ENCODE measurements at places on chromosomes 5 and 9.

DNA sequence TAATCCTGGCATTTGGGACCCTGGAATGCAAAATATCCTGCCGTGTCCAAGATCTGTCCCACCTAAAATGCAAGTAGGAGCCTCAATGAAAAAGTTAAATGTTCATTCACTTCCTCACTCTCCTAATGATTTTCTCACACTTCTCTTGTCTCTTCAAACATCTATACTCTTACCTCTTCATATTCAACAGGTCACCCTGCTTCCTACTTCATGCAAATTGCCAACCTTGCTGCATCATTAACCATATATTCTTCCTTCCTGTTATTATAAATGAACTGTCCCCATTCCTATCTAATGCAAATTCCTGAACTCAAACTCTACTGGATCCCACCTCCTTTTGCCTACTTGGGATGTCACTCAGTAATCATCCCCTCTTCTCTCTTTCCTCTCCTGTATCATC, 74.4 kb downstream of the STRBP start:
- no peak for DNase-seq

DNA sequence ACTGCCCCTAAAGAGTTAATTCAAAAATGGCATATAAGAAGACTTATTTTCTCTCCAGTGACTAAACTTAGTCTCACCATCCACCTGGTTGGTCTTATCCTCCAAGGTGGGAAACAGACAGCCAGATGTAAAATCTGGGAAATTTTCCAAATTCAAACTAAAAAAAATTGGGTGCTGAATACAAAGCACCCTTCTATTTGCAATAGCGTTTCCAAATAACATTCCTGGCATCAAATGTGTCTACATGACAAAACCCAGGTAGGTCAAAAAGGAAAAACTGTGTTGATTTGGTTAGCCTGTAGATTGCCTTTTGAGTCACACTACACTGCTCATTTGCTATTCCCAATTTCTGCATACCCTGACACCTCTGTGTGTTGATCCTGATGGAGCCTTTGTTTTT, 252.2 kb downstream of the NR2F1-AS1 start:
- DNase-seq, result no peak

DNA sequence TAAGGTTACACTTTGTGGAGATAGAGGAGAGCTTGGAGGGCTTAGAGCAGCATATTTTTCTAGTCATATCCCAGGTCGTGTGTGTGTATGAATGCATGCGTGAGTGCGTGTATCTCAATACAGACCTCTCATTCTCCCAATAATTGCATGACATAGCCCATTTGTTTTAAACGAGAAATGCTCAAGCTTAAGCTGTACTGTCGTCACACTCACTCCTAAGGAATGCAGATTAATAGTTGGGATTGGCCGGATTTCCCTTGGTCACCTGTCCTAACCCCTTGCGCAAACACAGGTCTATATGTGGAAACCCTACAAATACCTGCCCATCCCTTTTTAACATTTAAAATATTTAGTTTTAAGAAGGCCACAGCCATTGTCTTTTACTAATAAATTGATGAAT, 165.8 kb downstream of the SEMA5A start:
- no peak for DNase-seq

GRCh38 chr9:23232831-23233230, 593.2 kb downstream of the ELAVL2 start:
- no peak for DNase-seq

DNA sequence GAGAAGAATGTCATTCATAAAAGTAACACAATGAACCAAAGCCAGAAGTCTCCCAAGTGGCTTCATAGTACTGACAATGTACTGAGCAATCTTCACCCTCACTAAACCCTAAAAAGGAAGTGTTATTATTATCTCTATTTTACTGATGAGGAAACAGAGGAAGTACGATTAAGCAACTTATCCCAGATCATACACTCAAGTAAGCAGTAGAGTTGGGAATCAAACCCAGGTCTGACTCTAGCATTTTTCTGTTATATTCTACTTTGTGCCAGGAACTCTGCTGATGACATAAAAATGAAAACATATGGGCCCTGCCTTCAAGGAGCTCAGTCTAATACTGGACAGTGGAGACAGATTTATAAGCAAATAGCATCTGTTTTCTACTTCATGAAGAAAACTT, 109.2 kb downstream of the RAPGEF6 start:
- DNase-seq, result no peak

DNA sequence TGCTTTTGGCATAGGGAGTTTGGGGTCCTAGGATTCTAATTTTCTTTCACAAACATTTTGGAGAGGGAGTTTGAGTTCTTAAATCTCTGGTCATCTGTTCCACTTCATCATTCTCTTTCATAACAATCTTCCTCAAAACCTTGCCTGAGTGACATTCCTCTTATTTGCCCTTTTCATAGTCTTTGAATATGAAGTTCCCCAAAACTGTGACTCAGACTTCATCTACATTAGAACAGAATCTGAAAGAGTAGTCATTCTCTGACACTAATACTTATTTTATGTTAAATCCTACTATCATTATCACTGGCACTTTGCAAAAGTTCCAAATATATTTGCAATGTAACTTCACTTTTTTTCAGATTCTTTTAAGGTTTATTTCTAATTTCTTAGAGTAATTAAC, 163.8 kb downstream of the CDH10 start:
- DNase-seq, result no peak

DNA sequence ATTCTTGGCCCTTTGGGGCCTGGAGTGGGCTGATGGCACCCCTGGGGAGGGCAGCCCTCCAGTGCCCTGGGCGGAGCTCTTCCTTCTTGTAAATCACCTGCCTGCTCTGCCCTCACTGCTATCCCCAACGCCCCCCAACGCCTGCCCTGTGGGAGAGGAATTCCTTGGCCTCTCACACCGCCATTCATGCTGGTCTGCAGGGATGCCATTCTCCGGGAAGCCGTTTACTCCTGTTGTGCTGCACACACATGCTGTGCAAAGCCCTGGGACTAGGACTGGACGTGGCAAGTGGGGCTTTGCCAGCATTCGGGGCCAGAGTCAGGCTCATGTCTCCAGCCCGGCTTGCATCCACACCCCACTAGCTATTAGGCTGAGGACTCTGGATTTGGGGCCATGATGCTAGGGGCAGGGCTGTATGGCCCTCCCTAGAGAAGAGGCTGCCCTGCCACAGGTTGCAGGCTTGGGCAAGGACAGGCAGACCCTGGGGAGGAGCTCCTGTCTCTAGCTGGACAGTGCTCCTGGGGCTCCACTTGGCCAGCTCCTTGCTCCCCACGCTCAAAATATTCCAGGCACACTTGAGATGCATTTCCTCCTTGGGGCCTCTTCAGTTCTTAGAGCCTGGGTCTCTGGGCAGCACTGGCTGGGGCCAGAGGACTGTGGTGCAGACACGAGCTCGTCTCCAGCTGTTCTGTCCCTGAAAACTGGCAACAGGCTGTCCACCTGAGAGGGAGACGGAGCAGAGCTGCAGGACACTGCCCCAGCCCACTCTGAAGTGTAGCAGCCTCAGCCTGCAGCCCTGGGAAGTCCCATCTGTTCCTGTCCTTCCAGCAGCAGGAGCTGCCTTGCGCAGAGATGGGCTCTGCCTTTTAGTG, 226.9 kb downstream of the CACNA1B start:
- no peak for DNase-seq

GRCh38 chr5:54610197-54610944, 92.8 kb downstream of the SNX18 start:
- no peak for DNase-seq

- DNase-seq, result no peak
Observed at GRCh38 chr5:891117-891836, 1.3 kb downstream of the BRD9 start.

DNA sequence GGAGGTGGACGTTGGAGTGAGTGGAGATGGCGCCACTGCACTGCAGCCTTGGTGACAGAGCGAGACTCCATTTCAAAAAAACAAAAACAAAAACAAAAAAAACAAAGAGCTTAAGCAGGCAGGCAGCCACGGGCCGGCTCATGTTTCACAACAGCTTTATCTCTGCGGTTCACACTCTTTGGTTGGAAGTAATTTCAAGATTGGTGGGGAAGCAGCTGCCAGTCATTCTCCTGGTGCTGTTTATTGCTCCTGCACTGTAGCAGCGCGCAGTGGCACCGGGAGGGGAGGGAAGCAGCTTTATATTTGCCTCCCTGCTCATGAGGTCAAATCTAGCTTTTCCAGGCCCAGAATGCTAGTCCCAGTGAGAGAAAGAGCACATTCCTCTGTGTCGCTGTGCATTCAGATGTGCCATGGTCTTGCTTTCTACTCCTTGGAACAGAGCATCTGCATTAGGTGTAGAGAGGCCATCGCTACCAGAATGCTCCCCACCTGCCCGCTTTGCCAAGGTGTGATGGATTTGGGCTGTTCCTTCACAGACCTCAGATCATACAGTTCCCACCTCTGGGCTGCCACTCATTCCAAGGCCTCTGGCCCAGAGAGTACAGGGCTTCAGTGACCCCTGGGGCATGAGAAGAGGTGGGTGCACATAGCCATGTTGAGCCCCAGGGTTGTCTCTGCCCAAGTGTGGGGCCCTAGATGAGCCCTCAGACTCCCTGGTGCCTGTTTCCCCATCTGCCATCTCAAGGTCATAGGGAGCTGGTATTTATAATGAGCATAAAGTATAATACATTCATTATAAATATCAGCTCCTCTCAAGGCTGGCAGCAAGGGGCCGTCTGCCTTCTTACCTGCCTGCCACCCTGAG, 270.4 kb downstream of the MED10 start:
- no peak for DNase-seq

DNA sequence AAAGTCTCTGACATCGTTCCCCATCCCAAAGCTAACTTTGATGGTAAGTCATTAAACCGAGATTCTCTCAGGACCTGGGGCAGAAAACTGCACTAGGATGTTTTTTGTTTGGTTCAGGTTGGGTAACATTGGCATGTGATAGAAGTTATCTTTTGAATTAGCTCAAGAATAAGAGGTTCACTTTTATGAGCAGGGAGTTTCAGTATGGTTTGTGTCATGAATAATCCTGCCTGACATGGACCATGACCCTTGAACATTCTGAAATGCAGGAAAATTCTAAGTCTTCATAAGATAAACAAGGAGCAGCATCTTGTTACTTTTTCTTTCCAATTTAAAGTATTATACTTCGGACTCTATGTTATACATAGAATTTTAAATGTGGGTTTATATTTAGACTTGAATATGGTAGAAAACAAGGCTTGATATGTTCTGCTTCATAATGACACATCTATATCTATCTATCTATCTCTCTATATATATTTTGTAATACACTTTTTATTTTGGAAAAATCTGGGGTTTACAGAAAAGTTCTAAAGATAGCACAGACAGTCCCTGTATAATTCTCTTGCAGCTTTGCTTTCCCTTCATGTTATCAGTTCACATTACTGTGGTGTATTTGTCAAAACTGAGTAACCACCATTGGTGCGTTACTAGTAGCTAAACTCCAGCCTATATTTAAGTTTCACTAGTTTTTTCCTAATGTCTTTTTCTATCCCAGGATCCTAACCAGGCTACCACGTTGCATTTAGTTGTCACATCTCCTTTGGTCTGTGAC, 102.7 kb upstream of the TAF11L2 start:
- DNase-seq, result no peak

GRCh38 chr5:83115816-83116215, 38.5 kb downstream of the XRCC4 start:
- no peak for DNase-seq

DNA sequence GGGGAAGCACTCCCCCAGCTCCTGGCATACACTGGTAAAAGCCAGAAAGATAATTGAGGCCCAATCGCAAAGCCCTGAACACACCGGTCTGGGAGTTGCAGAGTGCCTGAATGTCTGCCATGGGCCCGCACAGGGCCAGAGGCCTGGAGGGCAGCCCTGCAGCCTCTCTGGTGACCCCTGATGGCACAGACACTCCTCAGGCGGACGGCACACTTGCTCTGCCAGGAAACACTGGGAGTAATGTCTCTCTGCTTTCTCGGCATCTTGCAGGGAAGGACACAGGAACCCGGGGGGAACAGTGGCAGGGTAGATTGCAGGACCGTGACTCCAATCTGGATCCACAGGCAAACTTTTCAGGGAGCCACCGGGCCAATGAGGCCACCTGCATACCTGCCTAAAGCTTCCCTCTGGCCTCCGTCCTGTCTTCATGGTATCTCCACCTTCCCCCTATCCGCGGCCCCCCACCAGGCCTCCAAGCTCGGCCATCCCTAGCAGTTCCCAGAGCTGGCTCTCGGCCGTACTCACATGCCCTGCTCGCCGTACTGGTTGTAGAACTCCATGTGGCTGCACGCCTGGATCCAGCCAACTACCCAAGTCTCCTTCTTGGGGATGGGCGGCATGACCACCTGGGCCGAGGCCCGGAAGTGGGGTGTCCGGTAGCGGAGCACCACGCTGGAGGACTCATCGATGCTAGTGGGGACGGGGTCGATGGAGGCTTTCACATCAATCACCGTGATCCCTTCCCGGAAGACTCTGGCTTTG, 797 bp downstream of the FAM78A start:
- peak; percentile 29 for DNase-seq

DNA sequence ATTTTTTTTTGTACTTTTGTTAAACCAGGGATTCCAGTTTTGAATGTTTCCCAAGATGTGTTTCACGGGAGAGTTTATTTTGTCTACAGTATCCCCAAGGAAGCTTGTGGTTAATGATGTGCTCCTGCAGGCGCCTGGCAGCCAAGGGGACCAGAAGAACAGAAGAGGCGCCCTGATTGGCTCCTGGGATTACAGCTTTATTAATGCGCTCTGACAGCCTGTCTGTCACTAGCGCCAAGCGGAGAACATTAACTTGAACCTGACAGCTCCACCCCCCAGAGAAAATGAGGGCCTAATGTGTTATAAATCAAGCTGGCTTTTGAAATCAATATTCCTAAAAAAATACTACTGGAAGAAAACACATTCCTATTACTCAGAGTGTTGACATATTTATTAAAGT, 5.0 kb upstream of the FBXL7 start:
- DNase-seq, result no peak

- no peak for DNase-seq
Observed at GRCh38 chr9:30771760-30772159, 1612.7 kb upstream of the ACO1 start.

GRCh38 chr5:676699-677076, 16.5 kb downstream of the TPPP start:
- no peak for DNase-seq

GRCh38 chr9:71676460-71676859, 91.9 kb downstream of the CEMIP2 start:
- no peak for DNase-seq

DNA sequence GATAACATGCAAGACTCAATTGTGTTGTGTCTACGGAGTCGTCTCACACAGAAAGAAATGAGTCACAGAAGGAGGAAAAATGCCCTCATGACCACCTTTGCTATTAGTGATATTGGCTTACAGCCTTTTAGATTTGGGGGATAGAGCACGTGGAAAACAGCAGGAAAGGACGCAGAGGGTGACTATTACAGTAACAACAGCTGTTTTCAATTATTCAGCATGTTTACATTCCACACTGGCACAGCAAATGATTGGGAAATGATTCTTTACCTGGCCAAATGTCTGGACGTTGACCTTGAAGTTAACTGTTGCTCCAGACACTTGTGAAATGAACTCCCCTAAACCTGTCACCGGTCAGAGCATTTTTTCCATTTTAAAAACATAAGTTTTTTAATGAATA, 46.8 kb downstream of the APTX start:
- no peak for DNase-seq

GRCh38 chr5:53481887-53482716, 1.7 kb downstream of the FST start:
- DNase-seq, result peak; percentile 37

All from neural crest cell (in vitro differentiated cells).